GM12878 (cell line): ENCODE measurements at places on chromosomes 11 and 22.

GRCh38 chr11:27018902-27019529, 21.6 kb upstream of the BBOX1 start:
- no peaks in the 10 kb centered on the region for H3K36me3 ChIP-seq
- no peaks in the 10 kb centered on the region for H3K4me1 ChIP-seq
- no peak for DNase-seq
- no peak overlapping the region for H3K27ac ChIP-seq
- no peak overlapping the region for H3K4me3 ChIP-seq

DNA sequence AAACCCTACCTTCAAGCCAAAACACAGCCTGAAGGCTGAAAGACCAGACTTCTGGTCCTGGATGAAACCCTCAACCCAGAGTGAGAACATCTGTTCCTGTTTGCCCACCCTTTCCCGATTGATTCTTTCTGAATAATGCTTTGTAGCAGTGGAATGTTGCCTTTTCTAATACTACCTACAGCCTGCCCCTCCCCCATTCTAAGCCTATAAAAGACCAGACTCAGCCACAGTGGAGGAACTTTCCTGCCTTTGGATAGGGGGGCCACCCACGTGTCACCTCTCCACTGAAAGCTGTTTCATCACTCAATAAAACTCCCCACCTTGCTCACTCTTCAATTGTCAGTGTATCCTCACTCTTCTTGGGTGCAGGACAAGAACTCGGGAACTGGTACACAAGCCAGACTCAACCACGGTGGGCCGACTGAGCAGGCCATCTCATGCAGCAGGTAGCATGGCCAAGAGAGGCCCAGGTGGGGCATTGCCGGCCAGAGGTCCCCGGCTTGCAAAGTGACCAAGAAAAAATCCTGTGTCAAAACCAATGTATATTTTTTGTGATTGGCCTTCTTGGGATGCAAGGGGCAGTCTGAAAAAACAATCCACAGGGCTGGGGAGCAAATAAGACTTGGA, 6.6 kb upstream of the APOL6 start:
- no peak for DNase-seq
- no peak overlapping the region for H3K4me3 ChIP-seq
- H3K36me3 ChIP-seq, result no peaks in the 10 kb centered on the region
- peaks cover under 1% of the 10 kb centered on the region; the same call in 1 of the 2 replicates for H3K4me1 ChIP-seq
- H3K27me3 ChIP-seq, result no peaks in the 10 kb centered on the region
- H3K27ac ChIP-seq, result no peak overlapping the region

GRCh38 chr11:130068986-130069658, 572 bp upstream of the APLP2 start:
- no peak for DNase-seq
- no peak overlapping the region for H3K27ac ChIP-seq
- H3K4me1 ChIP-seq, result no peaks in the 10 kb centered on the region
- H3K4me3 ChIP-seq, result peak overlapping the region; percentile 61
- no peaks in the 10 kb centered on the region for H3K36me3 ChIP-seq

GRCh38 chr22:43883719-43884415, 7.9 kb downstream of the PNPLA5 start:
- no peak overlapping the region for H3K27ac ChIP-seq
- DNase-seq, result no peak
- no peak overlapping the region for H3K4me3 ChIP-seq
- H3K36me3 ChIP-seq, result no peaks in the 10 kb centered on the region
- peaks cover 9% of the 10 kb centered on the region for H3K4me1 ChIP-seq

DNA sequence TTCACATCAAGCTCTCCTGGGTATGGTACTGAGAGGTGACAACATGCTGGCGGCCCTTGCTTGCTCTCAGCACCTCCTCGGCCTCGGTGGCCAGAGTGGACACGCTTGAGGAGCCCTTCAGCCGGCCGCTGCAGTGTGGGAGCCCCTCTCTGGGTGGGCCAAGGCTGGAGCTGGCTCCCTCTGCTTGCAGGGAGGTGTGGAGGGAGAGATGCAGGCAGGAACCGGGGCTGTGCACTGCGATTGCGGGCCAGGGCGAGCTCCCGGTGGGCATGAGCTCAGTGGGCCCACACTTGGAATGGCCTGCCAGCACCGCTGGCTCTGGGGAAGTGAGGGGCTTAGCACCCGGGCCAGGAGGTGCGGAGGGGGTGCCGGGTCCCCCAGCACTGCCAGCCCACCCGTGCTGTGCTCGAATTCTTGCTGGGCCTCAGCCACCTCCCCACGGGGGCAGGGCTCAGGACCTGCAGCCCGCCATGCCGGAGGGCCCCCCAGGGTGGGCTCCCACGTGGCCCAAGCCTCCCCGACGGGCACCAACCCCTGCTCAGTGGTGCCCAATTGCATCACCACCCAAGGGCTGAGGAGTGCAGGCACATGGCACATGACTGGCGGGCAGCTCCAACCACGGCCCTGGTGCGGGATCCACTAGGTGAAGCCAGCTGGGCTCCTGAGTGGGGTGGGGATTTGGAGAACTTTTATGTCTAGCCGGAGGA, 106.2 kb downstream of the RAB38 start:
- 0 out of 2 replicates have a peak, but pooled peaks cover 3% of the 10 kb centered on the region for H3K27me3 ChIP-seq
- no peaks in the 10 kb centered on the region for H3K36me3 ChIP-seq
- DNase-seq, result no peak
- no peak overlapping the region for H3K4me3 ChIP-seq
- H3K4me1 ChIP-seq, result no peaks in the 10 kb centered on the region

DNA sequence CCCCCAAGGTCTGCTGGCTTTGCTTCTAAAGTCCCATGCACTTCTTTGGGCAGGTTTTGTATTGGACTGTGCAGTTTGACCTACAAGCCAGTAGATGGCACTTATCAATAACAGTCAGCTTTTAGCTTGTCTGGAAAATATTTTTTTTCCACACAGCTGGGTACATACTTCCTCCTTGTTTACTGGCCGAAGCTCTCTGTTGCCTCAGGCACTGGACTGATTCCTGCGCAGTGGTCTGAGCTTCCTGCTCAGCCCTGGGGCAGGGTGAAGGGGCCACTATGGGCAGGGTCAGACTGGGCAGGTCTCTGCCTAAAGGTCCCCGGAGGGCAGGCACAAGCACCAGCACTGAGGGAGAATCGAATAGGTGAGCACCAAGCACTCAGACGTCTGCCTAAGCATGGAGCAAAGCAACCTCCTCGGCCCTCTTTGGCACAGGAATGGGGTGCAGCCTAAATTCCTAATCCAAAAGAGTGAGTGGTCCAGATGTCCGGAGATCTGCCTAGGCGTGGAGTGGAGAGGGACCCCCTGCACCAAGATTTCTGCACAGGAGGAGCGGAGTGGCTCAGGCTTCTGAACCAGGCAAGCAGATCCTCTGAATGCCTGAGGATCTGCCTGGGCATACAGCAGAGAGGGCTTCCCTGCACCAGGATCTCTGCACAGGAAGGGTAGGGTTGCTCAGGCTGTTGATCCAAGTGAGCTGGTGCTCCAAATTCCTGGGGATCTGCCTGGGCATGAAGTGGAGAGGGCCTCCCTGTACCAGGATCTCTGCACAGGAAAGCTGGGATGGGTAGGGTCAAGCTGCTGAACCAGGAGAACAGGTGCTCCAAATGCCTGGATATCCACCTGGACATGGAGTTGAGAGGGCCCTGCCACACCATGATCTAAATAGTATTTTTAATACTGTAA, 105.9 kb upstream of the C11orf58 start:
- H3K36me3 ChIP-seq, result no peaks in the 10 kb centered on the region
- H3K27ac ChIP-seq, result no peak overlapping the region
- H3K4me3 ChIP-seq, result no peak overlapping the region
- no peaks in the 10 kb centered on the region for H3K27me3 ChIP-seq
- H3K4me1 ChIP-seq, result no peaks in the 10 kb centered on the region
- no peak for DNase-seq
